ENCODE measurements at places on chromosomes 3 and 15.

GRCh38 chr15:79933231-79933630 is 36.4 kb upstream of the MTHFS start:
- no peak for DNase-seq

GRCh38 chr3:38649500-38650247 is at the start of gene SCN5A:
SCN5A (minus strand) TSS chr3:38649687; CDS start chr3:38633307, 16,380 bp downstream.
- DNase-seq: no peak

DNA sequence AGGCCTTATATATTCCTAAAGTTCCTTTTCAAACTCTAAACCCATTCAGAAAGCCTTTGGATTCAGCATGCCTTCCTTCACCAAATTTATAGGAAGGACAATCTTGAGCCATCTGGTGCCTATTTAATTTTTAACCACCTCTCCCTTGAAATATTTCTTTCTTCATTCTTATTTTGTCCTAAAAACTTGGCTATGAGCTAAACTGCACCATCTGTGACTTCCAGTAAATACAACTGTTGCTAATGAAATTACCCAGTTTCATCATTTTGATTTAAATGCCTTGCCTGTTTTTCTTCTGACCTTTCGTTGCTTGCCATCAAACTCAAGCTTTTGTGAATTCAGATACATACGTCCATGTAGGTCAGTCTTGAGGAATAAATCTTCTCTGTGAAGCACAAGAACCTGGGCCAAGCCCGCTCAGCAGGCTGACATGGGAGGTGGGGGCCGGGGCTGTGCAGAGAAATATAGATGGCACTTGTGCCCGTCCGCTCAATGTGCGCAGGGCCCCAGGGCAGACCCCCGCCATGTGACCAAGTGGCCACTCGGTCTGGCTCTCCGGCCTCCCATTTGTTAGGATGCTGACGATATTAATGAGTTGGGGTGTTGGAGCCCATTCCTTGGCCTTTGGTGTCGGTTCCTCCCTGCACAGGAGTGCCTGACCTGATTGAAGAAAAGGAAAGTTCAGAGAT is 335.9 kb downstream of the VPS13C start:
- no peak for DNase-seq

- DNase-seq: no peak
These were observed 39.7 kb downstream of the MYO5C start for GRCh38 chr15:52255935-52256334.

- DNase-seq: no peak
These were observed 146.5 kb upstream of the MEIS2 start for GRCh38 chr15:37246856-37247255.

DNA sequence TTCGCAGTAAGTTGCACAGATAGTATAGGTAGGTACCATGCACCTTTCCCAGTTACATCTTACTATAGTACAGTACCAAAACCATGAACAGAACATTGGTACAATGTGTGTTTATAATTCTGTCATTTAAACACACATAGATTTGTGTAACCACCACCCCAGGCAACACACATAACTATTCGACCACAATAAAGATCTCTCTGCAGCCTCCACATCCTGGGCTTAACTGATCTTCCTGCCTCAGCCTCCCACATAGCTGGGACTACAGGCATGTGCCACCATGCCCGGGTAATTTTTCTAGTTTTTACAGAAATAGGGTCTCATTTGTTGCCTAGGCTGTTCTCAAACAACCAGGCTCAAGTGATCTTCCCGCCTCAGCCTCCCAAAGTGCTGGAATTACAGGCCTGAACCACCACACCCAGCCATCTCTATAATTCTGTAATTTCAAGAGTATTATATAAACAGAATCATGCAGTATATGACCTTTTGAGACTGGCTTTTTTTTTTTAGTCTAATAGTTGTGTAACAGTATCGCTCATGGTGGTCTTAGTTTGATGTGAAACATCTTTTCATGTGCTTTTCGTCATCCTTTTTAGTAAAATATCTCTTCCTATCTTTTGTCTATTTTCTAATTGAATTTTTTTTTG is 13.3 kb upstream of the TMF1 start:
- DNase-seq: no peak

- no peak for DNase-seq
These were observed 17.8 kb downstream of the CRTC3 start for GRCh38 chr15:90547540-90547939.

DNA sequence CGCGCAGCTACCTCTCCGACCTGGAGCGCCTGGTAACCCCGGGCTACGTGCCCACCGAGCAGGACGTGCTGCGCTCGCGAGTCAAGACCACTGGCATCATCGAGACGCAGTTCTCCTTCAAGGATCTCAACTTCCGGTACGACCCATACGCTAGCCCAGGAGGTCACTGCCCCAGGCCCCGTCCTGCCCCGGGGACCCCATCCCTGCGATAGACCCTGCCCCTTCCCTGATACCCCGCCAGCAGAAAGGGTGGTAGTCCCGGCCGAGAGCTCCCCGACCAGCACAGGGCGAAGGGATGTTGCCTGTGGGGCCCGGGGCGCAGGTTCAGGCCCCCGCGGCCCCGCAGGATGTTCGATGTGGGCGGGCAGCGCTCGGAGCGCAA is 2.3 kb downstream of the GNAT1 start:
- no peak for DNase-seq

Data from NCI-H1092 (cell line).